ENCODE measurements at places on chromosomes 1 and 21.

DNA sequence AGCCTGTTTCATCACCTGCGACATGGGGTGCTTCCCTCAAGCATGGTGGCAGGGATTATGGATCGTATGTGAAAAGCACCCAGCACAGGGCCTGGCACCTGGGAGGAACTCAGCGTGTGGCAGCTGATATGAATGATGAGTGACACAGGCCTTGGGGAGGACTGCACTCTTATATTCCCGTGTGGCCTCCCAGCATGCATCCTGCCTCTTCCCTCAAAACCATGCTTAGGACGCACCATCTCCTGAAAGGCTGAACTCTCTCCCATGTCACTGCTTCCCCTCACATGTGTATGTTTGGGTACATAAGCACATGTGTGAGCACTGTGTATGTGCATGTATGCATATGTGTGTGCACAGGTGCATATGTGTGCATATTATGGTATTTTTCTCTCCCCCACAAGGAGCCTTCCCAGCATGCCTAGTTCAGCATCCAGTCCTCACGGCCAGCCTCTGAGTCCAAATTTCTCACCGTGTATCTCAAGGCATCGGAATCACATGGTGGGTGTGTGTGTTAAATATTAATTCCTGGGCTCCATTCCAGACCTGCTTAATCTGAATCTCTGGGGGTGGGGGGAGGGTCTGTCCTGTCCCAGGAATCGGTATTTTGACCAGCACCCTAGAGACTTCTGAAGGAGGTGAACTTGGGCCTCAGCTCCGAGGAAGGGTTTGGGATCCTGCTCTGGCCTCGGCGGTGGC, 12.8 kb downstream of the MYOM3 start:
- no peak for DNase-seq

DNA sequence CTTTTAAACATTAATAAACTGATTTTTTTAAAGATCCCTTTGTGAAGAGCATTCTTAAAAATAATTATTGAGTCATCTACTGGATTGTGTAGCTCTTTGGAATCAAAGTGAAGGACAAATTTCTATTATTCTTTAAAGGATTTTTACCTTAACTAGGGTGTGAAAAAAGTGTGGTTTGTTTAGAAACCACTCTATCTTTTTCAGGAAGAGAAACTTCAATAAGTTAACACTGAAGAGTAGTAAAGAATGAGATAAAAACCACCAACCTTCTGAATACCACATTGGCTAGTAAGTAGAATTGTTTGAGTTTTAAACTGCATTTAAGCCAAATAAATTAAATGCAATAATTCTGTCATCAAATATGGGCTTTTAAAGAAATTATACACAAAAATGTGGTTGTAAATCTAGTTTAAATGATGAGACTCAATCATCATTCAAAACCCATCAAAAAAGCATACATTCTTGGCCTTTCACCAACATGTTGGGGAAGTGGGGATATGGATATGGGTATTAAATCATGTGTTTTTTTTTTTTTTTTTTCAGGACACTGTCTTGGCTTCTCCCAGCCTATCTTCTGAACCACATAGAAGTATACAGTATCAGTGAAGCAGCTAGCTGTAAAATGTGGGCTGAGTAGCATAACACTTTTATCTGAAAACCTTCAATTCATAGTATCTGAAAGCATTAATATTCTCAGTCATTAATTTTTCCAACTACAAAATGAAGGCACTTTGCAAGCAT, 4.8 kb downstream of the S1PR1 start:
- DNase-seq, result no peak

GRCh38 chr1:198904321-198904720, 265.5 kb downstream of the PTPRC start:
- DNase-seq, result no peak

DNA sequence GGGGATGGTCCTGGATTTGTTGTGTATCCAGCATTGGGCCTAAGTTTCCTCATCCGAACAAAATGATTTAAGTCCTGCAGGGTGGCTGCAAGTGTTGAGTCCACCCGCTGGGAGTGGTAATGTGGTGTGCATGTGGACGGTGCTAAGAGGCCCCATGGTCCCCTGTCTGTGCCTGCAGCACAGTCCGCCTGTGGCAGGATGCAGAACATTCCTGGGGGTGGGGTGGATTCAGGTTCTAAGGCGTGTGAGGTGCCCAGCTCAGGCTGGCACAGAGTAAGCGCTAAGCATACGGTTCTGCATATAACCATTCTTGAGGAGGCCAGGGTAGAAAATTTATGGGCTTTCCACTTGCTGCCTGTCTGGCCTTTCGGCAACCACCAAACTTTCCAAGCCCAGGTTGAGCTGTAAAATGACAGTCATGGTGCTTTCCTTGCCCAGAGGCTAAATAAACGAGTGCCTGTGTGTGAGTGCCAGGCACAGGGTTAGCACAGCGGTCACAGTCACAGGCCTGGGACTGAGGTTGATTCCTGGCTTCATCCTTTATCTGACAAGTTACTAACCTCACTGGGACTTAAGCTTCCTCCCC, 30.7 kb downstream of the SLC2A1 start:
- DNase-seq, result no peak

DNA sequence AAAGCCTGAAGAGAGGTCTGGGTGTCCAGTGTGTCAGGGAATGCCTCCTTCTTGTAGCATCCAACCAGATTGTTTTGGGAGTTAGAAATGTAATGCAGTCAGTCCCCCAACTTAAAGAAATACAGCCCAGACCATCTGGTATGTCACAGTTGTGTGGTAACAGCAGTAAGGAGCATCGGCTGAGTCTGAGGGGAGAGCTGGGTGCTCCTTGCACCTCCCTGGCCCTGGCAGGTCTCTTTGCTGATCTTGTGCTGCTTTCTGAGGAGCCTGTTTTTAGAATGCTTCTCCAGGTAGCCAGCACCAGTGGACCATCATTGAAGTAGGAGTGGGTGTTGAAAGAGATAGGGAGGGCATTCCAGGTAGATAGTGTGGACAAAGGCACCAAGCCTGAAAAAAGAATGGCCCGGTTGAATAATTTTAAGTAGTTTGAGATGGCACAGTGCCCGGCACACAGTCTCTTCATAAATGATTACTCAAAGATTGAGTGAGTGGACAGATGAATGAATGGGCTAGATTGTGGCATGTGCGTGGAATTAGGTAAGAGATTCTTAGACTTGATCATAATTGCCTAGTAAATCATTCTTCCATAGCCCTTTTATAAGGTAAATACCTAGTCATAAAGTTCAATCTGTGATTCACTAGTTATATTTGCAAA, 46.5 kb downstream of the LAMC1 start:
- DNase-seq, result no peak

- DNase-seq, result no peak
These were observed 27.4 kb downstream of the DTL start for GRCh38 chr1:212062832-212063438.

- no peak for DNase-seq
These were observed 634.8 kb downstream of the MATN1 start for GRCh38 chr1:30088594-30088993.

GRCh38 chr1:3891329-3891865, 8.7 kb downstream of the C1orf174 start:
- no peak for DNase-seq

DNA sequence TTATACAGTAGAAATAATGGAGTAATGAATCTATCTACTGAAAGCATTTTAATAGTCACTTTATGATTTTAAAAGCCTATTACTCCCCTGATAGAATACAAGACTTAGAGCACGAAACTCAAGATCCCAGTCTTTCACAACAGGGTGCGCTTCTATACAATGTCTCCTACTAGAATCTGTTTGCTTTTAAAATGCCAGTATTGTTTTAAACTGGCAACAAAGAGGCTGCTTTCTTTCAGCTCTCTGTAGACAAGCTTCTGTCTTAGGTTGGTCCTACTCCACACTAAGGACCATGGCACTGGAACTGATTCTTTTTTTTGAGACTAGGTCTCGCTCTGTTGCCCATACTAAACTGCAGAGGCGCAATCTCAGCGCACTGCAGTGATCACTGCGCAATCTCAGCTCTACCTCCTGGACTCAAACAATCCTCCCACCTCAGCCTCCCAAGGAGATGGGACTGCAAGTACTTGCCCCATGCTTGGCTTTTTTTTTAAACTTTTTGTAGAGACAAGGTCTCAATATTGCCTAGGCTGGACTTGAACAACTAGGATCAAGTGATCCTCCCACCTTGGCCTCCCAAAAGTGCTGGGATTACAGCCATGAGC, 4.8 kb downstream of the DCAF8 start:
- no peak for DNase-seq

DNA sequence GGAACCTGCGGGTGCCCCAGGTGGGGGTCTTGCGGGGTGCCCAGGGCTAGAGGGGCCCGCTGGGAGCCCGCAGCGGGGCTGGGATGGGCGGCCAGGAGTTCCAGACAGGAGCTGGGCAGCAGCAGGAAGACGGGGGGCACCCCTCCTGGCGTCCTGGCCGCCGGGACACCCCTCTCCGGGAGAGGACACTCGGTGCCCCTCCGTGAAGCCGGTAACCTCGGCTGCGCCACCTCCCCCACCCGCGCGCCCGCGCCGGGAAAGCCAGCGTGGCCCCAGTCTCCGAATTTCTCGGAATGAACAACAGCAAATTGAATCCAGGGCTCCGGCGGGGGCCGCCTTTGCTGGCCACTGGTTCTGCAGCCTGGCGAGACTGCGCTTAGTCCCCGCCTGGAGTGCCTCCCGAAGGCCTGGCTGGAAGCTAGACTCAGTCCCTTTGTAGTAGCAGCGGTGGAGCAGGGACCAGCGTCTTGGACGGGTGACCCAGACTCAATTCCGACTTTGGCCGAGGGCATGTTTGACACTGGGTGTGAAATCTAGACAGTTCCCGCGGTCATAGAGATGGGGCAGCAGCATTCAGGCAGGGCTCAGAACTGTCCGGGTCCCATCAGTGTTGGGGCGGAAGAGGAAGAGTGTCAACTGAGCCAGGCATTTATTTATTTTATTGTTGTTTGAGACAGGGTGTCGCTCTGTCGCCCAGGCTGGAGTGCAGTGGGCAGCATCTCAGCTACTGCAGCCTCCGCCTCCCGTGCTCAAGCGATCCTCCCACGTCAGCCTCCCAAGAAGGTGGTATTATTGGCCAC, 773 bp downstream of the IFNGR2 start:
- peak; percentile 62 for DNase-seq

GRCh38 chr1:208942394-208943130, 641.0 kb upstream of the CAMK1G start:
- no peak for DNase-seq

DNA sequence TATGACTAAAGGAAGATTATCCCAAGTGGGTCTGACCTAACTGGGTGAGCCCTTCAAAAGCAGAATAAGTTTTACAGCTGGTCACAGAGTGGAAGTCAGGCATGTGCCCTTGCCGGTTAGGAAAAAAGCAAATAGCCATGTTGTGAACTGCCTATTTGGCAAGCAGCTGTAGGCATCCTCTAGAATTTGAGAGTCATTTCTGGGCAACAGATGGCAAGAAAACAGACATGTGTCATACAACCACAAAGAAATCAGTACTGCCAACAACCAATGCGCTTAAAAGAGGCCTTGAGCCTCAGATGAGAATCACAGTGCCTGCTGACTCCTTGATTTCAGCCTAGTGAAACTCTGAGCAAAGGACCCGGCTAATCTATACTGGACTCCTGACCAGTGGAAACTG, 26.8 kb downstream of the LRRC53 start:
- no peak for DNase-seq

- DNase-seq, result no peak
These were observed 7.6 kb upstream of the DENND1B start for GRCh38 chr1:197782722-197783360.

DNA sequence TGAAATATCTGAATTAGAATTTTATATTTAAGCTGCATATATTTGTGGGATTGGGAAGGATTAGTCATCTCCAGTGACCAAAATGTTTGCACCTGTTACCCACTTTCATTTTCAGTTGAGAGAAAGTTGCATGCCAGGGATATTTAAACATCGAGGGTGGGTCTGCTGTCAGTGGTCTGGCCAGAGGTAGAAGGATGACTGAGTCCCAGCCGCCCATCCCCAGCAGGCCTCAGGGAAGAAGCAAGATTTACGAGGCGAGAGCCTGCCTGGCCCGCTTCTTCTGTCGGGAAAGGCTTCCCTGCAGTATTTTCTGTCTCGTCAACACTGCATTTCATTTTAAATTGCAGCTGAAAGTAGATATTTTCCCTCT, 1.4 kb upstream of the MAN1C1 start:
- DNase-seq, result no peak

DNA sequence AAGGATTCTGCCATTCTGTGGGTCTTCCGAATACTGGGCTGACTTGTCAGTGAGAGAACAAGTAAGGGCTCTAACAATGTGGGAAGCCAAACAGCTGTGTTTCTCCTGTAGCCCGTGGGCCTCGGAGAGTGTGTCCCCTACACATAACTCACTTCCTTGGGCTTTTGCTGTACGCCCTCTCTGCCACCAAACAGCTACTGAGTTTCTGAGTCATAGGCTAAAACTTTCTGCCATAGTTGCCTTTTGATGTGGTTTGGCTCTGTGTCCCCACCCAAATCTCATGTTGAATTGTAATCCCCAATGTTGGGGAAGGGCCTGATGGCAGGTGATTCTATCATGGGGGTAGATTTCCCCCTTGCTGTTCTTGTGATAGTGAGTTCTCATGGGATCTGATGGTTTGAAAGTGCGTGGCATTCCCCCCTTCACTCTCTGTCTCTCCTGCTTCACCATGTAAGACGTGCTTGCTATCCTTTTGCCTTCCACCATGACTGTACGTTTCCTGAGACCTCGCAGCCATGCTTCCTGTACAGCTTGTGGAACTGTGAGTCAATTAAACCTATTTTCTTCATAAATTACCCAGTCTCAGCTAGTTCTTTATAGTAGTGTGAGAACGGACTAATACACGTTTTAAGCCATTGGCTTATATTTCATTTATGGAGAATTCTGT, 194.8 kb upstream of the HMCN1 start:
- no peak for DNase-seq

GRCh38 chr21:31456201-31456600, 112.1 kb upstream of the TIAM1 start:
- DNase-seq, result no peak

- DNase-seq, result peak; percentile 31
These were observed 4.0 kb upstream of the ABCG1 start for GRCh38 chr21:42214921-42215320.

DNA sequence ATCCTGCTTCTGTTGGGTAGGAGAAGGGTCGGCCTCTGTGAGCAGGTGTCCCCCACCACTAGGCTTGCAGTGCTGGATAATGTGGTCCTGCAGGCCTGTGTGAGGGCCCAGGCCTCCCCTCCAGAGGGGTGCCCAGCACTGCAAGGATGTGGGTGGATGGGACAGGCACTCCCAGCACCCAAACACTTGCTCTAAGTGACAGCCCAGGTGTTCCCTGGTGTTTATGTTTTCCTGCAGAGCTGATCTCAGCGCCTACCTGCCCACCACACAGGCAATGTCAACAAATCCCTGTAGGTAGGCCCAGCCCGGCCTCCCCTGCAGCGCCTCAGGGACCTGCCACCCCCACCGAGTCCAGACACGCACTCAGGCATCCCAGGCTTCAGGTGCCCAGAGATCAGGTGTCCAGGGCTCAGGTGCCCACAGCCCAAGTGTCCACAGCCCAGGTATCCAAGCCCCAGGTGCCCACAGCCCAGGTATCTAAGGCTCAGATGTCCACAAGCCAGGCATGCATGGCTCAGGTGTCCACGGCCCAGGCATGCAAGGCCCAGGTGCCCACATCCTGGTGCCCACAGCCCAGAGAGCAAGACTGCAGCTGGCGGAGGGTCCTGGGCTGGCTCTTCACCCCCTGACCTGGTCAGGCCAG, 59.2 kb downstream of the WNT9A start:
- DNase-seq, result no peak
